ENCODE measurements at places on chromosomes 5 and 9. TPM values are rescaled to one million over a fixed set of nuclear protein-coding genes. Genes with fewer than 3 reads are reported as not detected.
A peak's percentile ranks its signal among the peaks of the same experiment; 100 is the strongest.

DNA sequence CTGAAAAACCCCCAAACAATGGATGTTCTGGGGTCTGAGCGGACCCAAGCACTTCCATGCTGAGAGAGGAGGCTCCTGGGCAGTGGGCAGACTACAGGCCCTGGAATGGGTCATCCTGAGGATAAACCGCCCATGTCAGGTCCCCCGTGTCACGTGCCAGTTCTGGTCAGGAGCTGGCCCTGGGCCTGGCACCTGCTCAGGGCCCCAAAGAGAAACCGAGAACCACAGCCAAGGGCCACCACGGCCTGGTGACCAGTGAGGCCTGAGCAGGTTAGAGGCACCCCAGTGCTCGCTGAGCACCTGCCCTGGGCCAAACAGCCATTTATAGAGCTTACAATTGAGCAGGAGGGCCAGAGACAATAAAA, 15.8 kb downstream of the LMAN2 start:
- no peaks in the 10 kb centered on the region for H3K4me1 ChIP-seq
- no peaks in the 10 kb centered on the region for H3K27me3 ChIP-seq
- no peak for DNase-seq
- H3K4me3 ChIP-seq = no peak overlapping the region

DNA sequence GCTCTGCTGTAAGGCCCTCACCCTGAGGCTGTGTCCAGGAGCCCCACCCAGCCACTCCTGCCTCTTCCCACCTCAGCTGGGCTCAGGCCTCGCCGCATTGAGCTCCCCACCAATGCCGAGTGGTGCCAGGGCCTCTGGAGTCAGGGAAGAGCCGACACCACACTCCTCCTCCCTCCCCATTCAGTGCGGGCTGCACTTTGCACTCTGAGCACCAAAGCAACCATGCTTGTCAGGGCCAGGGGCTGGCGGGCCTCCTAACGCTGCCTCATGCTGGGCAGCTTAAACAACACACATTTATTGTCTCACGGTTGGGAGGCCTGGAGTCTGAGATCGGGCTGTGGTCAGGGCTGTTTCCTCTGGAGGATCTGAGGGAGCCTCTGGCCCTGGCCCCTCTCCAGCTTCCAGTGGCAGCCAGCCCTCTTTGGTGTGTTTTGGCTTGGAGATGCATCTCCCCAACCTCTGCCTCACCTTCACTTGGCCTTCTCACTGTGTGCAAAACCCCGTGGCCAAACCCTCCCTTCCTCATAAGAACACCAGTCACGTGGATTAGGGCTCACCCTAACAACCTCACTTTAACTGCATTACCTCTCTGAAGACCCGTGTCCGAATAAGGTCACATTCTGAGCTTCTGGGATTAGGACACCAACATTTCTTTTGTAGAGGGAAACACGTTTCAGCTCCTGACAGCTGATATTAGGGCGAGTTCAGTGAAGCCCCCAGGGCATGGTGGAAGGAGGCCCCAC, 157.8 kb downstream of the MED10 start:
- H3K27me3 ChIP-seq = no peaks in the 10 kb centered on the region
- H3K36me3 ChIP-seq = no peaks in the 10 kb centered on the region
- no peak for DNase-seq
- no peaks in the 10 kb centered on the region for H3K4me1 ChIP-seq
- no peak overlapping the region for H3K27ac ChIP-seq

- H3K4me3 ChIP-seq = no peak overlapping the region
- H3K27me3 ChIP-seq = no peaks in the 10 kb centered on the region
- no peak for DNase-seq
- no peaks in the 10 kb centered on the region for H3K4me1 ChIP-seq
These were observed 183.5 kb upstream of the MAP1B start for GRCh38 chr5:71923755-71924154.

DNA sequence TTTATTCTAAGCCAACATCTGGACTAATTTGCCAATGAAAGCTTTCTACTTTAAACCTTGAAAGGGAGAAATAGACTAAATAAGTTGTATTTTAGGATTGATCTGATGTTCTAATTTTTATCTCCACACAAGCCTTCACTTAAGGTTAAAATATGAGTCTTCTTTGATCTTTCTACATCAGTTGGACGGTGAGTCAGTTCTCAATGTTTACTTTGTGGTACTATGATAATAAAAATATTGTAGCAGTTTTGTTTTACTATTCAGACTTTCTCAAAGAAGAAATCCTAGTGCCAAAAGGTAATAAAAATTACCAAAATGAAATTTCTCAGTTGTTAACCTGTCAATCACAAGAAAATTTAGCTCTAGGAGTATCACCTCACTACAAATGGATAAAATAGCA, 203.5 kb upstream of the RGMB start:
- no peaks in the 10 kb centered on the region for H3K4me1 ChIP-seq
- H3K4me3 ChIP-seq = no peak overlapping the region
- H3K27me3 ChIP-seq = no peaks in the 10 kb centered on the region
- no peak for DNase-seq
- no peaks in the 10 kb centered on the region for H3K36me3 ChIP-seq

DNA sequence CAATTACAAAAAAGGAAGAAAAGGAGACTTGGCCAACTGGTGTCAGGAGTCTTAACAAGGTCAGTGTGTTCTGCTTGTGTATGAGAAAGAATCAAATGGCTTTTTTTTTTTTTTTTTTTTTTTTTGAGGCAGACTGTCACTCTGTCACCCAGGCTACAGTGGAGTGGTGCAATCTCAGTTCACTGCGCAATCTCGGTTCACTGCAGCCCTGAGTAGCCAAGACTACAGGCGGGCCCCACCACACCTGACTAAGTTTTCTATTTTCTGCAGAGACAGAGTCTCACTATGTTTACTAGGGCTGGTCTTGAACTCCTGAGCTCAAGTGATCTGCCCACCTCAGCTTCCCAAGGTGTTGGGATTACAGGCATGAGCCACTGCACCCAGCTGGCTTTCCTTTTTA, 3.1 kb upstream of the IL7R start:
- no peak overlapping the region for H3K27ac ChIP-seq
- peak; percentile 23 for DNase-seq
- no peaks in the 10 kb centered on the region for H3K36me3 ChIP-seq
- no peaks in the 10 kb centered on the region for H3K27me3 ChIP-seq
- H3K4me3 ChIP-seq = no peak overlapping the region

Gene CYLC2
- total RNA-seq = not detected

All from ovary (tissue), 10 donors.